ENCODE measurements at places on chromosomes 12 and 14.

GRCh38 chr14:69715725-69716477, 51.0 kb upstream of the SRSF5 start:
- no peak for DNase-seq

DNA sequence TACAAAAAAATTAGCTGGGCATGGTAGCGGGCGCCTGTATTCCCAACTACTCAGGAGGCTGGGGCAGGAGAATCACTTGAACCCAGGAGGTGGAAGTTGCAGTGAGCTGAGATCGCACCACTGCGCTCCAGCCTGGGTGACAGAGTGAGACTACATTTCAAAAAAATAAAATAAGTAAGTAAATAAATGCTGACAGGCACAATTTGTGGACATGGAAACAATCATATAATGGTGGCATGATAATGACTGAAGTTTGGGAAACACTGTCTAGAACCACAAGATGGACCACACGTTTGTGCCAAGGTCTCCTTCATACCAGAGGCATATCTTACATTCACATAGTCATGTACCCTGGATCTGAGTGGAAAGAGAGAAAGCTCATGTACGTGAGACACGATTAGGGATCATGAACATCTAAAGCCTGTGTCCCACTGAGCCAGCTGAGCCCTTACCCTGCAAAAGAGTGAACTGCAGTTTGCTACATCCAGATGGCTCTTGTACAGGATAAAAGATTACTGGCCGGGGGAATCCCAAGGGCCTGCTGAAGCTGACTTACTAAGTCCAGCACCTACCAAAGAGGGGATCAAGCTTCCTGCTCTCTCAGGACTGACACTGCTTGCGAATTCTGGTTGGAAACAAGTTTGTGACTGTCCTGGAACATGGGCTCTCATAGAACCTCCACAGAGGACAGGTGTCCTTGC, 62.9 kb downstream of the TRAFD1 start:
- no peak for DNase-seq

DNA sequence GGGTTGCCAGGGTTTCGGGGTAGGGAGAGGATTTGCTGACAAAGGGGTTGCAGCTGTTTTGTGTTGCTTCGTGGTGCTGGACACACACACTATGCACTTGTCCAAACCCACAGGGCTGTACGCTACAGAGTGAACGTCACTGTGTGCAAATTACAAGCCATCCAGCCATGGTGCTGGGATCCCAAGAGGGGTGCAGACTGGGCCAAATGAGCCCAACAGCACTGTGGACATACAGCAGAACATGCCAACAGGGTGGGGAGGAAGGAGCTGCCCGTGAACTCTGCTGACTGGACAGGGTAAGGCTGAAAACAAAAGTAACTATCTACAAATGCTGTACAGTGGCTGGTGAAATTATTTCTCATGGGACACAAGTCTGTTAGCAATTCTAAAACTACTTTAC, 25.2 kb downstream of the POLE start:
- no peak for DNase-seq

- peak; percentile 30 for DNase-seq
Observed at GRCh38 chr12:89960011-89960507, 251.4 kb upstream of the ATP2B1 start.

- no peak for DNase-seq
Observed at GRCh38 chr12:83954956-83955601, 957.5 kb downstream of the SLC6A15 start.
